Substantia nigra (tissue), 51 donors: ENCODE measurements at places on chromosomes 1 and 21.

GRCh38 chr1:227316456-227316855 lies 1.8 kb downstream of the CDC42BPA start:
- DNase-seq: no peak

- DNase-seq: no peak
Measured at GRCh38 chr1:113013823-113014222, 57.8 kb upstream of the SLC16A1 start.

- DNase-seq: no peak
Measured at GRCh38 chr1:44637702-44638411, 36.4 kb downstream of the TMEM53 start.

GRCh38 chr1:203776636-203777035 lies 11.7 kb downstream of the LAX1 start:
- no peak for DNase-seq

DNA sequence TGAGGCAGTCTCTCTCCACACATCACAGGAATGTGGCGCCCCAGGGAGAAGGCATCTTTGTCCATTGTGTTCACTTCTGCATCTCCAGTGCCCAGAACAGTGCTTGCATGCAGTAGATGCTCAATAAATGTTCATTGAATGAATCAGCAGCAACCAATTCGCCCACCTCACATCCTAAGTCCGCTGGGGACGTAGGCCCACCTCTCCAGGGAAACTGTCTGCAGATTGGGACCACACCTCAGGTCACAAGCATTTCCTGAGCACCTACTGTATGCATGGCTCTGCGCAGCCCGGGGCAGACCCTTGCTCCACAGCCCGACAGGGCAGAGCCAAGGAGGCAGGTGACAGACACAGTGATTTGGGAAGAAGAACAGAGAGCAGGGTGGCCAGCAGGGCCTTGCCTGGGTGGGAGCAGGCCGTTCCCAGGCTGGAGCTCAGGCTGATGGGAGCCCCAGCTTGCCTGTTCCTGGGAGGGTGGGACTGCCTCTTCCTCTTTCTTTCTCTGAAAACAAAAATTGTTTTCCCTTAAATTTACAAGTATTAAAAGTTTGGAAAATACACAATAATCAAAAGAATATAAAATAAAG lies 25.8 kb upstream of the RUNX3 start:
- no peak for DNase-seq

- no peak for DNase-seq
Measured at GRCh38 chr1:19336543-19336942, 24.4 kb downstream of the SLC66A1 start.

DNA sequence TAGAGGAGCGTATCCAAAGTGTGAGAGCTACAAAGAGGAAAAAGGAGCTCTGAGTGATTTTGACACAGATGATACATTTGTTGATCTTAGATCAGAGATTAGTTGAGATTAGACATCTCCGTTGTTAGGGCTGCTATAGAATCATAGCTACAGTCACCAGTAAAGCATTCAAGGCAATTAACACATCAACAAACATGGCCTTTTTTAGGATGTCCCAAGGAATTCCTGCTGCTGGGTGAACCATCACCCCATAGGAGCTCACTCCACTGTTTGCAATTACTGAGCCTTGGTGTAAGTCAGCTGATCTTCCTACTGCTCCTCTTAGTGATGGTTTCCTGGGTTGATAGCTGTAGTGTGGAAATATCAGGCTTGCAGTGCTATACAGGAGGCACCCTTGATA lies 6.7 kb upstream of the RSRP1 start:
- no peak for DNase-seq

DNA sequence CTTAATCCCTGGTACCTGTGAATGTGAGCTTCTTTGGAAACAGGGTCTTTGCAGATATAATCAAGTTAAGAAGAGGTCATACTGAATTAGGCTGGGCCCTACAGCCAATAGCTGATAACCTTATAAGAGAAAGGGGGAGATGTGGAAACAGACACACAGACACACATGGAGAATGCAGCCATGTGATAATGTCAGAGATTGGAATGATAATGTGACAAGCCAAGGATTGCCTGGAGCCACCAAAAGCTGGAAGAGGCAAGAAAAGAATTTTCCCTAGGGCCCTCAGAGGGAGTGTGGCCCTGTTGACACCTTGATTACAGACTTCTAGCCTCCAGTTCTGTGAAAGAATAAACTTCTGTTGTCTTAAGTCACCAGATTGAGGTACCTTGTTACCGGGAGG lies 114.5 kb upstream of the SOD1 start:
- DNase-seq: no peak

GRCh38 chr1:51506537-51506936 lies 12.5 kb downstream of the EPS15 start:
- DNase-seq: no peak

DNA sequence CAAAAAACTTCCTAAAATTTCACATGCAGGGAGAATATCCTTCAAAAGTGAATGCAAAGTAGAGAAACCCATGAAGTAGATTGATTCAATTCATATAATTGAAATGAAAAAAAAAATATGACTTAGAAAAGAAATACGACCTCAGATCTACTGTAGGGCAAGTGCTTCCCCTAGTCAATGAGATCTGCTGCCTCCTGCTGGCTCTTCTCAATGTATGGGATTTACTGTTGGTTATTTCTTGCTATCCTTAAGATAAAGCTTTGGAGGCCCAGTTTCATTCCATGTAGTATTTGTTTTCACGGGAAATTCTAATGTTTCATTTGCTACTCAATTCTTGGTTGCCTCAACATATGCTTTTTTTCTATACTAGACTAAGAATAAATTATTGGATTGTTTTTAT lies 46.2 kb downstream of the ZNF648 start:
- DNase-seq: no peak
